ENCODE measurements at places on chromosomes 1 and 21.

DNA sequence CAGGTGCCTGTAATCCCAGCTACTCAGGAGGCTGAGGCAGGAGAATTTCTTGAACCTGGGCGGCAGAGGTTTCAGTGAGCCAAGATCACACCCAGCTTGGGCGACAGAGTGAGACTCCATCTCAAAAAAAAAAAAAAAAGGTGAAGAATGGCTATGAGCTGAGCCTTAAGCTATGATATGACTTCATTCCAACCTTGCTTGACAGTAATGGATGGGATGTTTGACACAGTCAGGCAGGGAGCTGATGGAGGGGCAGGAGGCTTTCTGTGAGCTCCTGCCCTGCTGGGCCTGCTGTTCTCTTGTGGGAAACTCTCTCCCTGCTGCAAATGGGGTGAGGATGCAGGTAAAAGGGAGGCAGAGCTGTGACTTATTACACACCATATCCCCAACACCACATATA lies 27.6 kb downstream of the NCF2 start:
- DNase-seq: no peak

DNA sequence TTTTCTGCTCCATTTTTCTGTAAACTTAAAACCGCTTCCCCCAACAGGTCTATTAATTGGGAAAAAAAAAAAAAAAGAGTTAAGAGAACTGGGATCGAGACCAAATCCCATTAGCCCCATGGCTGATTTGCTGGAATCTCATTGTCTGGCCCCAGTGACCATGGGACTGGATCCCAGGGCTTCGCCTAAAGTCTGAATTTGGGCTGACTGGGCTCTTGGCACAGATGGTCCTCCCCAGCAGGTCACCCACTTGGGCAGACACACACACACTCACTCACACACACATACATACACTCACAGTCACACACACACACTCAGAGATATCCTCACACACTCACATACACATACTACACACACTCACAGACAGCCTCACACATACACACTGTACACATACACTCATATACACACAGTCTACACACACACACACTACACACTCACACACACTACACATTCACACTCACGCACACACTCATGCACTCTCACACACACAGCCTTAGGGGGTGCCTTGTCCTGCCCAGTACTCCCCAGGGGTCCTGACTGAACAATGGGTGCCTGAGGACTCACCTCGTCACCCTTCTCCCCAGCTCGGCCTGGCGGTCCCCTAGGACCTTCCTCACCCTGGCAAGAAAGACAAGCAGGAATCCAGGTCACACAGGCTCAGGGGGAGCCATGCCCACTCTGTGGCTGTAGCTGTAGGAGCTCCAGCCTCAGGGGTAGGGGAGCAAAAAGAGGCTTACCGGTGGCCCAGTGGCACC lies 7.5 kb downstream of the COL9A2 start:
- DNase-seq: no peak

GRCh38 chr21:19731251-19731650 lies 1267.0 kb upstream of the NCAM2 start:
- DNase-seq: no peak

- DNase-seq: no peak
Observed at GRCh38 chr1:162136760-162137159, 67.3 kb downstream of the NOS1AP start.

All from SIG-M5 (cell line).